ENCODE measurements at places on chromosomes 16 and 17.

- no peak for DNase-seq
These were observed 30.4 kb downstream of the CCDC182 start for GRCh38 chr17:57714665-57715180.

DNA sequence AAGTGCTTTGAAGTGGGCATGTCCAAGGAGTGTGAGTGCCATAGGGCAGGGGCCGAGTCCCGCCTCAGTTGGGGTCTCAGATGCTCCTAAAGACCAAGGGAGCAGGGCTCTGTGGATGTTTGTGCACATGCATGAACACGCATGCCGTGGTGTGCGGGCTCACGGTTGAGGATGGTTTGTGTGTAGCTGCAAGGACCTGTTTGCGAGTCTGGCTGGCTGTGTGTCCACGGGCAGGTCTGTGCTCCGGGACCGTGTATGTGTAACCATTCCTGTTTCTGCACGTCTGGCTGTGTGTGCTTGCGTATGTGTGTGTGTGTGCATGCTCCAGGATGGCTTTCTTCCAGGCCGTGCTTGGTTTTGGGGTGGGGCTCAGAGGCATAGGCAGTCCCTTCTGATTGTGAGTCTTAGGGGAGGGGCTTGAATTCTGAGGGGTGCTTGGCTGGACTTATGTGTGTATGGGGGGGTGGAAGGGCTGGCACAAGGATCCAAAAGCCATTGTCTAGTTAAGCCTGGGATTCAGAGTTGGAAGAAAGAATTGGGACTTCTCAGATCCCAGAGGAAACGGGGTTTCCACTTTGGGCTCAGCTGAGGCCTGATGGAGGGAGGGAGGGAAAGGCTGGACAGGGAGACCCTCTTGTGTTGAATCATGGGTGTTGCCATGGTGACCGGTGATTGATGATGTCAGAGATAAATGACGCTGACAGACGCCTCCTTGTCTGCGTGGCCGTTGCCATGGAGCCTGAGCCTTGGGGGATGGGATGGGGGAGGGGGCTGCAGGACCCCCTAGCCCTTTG, 14.4 kb downstream of the GJD3 start:
- no peak for DNase-seq

DNA sequence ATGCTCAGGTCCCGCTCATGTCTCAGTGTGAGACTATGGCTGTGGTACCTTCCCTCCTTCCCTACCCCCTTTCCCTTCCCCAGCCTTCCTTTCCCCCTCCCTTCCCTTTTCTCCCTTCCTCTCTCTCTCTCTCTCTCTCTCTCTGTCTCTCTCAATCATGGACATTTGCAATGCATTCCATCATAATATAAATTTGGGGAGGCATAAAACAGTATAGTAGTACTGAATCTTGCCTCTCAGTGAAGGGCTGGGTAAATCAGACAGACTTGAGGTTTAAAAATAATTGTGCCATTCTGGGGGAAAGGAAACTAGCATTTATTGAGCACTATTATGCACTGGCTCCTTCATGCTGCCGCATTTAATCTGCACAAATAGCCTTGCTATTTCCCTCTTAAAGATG, 4.3 kb downstream of the ZKSCAN2 start:
- no peak for DNase-seq

DNA sequence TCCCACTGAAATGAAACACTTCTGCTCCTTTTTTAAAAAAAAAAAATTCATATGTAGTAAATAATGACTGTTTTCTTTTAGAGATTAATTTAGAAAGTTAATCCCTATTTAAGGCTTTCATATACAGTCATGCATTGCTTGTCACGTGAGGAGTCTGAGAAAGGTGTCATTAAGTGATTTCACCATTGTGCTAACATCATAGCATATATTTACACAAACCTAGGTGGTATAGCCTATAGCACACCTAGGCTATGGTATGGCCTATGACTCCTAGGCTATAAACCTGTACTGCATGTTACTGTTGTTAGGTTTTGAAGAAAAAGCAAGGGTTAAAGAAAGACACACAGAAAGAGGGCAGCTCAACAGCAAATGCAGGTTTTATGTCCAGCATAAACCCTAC, 13.7 kb downstream of the PPY start:
- DNase-seq = no peak

- no peak for DNase-seq
These were observed 92.1 kb downstream of the ZNF423 start for GRCh38 chr16:49763826-49764225.

DNA sequence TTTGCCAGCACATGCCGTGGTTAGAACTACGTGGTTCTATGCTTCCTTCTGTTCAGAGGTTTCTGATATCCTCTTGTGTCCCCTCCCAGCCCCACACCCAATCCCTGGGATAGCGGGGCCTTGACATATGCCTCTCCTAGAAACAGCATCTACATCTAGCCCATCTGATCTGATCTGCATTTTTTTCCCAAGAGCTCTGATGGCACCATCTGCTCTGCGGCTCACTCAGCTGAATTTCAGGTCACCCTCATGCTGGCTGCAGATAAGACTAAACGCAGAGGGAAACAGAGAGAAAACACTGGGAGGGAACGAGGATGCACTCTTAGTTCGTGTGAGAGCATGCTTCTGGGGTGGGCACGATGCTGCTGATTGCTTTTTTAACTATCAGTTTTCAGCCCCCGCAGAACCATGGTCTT, 10.7 kb downstream of the WIPI1 start:
- DNase-seq = no peak

GRCh38 chr16:50351116-50351515, 17.7 kb downstream of the BRD7 start:
- DNase-seq = no peak

DNA sequence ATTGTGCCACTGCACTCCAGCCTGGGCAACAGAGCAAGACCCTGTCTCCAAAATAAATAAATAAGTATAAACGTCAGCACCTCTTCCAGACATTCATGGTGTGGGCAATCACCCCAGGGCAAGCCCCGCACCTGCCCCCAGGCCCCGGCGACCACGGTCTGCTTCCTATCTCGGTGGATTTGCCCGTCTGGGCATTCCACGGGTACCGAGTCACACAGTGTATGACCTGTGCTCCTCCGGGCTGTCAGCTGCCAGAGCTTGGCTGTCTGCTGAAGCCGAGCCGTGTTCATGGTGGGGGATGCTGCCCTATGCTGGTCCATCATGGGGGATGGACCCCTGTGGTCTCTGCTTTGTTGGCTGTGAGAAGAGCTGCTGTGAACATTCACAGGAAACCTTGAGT, 15.4 kb downstream of the CYBC1 start:
- no peak for DNase-seq

DNA sequence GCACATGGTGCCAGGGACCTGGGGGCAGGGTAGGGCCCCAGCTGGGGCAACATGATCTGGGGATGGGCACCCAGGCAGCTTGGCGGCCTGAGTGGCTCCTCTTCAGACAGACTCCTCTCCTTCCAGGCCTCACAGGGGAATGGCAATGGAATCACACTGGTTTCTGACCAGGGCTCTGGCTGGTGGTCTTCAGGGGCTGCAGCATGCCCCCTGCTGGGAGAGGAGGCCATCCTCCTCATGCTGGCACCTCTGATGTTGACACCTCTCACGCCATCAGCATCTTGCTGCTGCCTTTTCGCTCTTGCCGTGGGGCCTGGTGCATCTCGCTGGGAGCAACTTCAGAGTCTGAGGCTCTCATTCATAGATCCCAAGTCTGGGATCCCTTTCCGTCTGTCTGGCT, 11.2 kb upstream of the GFOD2 start:
- no peak for DNase-seq

DNA sequence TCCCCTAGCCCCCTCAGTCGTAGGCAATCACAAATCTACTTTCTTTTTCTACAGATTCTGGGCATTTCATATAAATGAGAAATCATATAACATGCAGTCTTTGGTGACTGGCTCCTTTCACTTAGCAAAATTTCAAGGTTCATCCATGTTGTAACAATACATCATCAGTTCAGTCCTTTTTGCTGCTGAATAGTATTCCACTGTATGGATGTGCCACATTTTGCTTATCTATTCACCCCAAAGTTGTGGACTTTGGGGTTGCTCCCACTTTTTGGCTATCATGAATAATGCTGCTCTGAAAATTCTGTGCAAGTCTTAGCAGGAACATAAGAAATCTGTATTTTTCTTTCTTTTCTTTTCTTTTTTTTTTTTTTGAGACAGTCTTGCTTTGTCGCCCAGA, 39.0 kb downstream of the MRM1 start:
- DNase-seq = no peak

DNA sequence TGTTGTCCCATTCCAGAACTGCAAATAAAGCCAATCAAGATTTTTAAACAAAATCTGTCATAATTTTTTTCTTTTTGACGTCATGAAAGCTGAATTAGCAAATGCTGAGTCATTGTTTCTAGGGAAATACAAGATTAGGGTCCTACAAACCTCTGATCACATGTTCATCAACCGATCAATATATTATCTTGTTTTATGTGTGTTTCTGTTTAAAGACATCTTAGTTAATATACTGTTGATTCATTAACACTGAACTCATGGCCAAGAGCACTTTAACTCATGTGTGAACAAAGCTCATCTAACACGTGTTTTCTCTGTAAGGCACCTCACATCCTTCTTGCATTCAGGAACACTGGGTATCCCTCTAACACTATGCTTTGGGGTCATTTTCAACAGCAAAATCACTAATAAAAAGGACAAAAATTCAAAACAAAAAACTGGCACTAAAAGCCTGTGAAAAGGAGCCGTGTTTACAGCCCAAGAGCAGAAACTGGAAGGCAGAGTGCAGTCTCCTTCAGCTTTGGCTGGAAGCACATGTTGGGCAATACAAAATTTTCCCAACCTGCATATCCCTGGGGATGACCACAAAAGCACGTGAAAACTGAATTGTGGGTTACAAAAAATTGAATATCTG, 102.5 kb downstream of the PARN start:
- DNase-seq = no peak

DNA sequence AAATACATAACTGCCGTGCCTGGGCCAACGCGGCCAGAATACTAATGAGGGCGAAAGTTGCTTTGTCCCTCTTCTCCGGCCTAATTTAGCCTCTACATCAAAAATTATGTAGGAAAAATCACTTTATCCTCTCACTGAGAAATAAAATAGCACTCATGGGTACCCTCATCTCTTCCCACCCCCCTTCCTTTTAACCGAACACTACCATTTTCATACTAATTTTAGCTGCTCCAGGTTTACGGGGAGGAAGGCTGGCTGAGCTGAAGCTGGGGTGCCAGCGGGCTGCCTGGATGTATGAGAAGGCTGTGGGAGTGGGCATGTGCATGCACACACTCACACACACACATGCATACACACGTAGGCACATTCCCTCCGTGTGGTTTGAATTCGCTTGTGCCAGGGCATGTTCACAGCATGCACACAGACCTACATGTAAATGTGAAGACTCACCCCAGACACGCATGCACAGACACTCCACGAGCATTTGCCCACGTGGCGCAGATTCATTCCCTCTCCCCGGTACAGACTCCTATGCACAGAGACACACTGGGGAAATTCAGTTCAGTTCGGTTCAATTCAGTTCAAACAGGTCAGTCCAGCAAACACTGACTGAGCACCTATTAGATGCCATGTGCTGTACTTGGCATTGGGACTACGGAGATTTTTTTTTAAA, 145.1 kb downstream of the MRM1 start:
- DNase-seq = no peak

DNA sequence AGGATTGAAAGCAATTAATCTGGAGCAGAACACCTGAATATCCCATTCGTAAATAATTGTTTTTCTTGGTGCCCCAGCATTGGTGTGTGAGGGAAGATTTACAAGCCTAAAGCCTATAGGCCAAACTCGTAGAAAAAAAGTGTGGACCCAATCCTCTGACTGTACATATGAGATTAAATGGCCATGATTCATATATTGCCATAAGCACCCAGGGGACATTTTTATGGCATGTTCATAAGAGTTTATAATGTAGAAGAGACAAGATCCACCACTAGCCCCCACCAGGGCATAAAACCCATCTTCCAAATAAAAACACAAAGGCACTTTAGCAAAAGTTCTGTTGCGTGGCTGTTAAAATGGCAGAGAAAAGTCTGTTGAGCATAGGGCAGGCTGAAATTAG, 15.5 kb upstream of the SALL1 start:
- no peak for DNase-seq

- peak; percentile 74 for DNase-seq
These were observed at the start of gene ATP2A3 for GRCh38 chr17:3964203-3965117. TSS of gene ATP2A3 (minus strand) at chr17:3964437. CDS start at chr17:3964291, 146 bp downstream.

DNA sequence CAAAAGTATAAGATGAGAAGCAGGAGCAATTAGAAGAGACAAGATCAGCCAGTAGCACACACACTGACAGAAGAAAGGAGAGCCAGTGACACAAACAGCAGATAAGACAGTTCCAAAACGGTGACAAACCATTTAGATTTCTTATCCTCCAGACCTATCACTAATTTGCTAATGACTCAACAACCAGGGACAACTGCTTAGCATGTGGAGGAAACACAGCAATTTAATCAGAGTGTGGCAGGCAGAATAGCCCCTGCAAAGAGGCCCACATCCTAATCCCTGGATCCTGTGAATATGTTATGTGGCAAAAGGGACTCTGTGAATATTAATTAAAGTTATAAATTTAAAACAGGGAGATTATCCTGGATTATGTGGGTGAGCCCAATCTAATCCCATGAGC, 81.1 kb downstream of the CACNG1 start:
- no peak for DNase-seq

GRCh38 chr17:82343560-82343959, 10.0 kb upstream of the SECTM1 start:
- no peak for DNase-seq

- no peak for DNase-seq
These were observed 9.2 kb upstream of the UBALD2 start for GRCh38 chr17:76255801-76256429.

- DNase-seq = no peak
These were observed 129.0 kb upstream of the CIBAR2 start for GRCh38 chr16:85240982-85241924.

- DNase-seq = peak; percentile 61
These were observed 32.8 kb upstream of the NUDT16L1 start for GRCh38 chr16:4660454-4661007.

- DNase-seq = no peak
These were observed 33.3 kb downstream of the RANBP10 start for GRCh38 chr16:67773099-67773498.

- peak; percentile 24 for DNase-seq
These were observed 49.9 kb upstream of the COX10 start for GRCh38 chr17:14019186-14019956.

DNA sequence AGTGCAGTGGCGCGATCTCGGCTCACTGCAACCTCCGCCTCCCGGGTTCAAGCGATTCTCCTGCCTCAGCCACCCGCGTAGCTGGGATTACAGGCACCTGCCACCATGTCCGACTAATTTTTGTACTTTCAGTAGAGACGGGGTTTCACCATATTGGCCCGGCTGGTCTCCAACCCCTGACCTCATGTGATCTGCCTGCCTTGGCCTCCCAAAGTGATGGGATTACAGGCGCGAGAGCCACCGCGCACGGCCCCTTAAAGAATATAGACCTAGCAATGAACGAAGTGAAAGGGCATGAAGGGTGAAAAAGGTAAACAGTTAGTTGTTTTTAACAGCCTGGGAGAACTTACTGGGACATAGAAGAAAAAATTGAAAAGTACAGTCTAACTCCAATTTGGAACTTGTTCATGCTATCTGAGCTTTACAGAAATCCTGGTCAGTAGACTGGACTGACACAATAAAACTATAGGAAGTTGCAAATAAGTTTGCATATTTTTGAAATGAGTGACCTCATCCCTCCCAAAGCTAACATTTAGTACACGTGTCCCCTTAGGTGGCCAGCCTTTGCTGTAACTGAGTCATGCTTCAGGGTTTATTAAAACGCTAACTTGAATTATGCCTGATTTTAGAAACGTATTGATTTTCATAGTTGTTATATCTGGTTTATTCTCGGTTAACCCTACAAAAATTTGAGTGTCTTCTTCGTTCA, 1.8 kb downstream of the COG1 start:
- no peak for DNase-seq

- no peak for DNase-seq
These were observed 292.4 kb downstream of the CPPED1 start for GRCh38 chr16:12511308-12511707.

Data from activated CD4-positive, alpha-beta T cell treated with anti-CD3 and anti-CD28 coated beads, Interleukin-2, amount 50 U/mL, for 16 hours (primary cell).